ENCODE measurements at places on chromosomes 5 and 9.

- no peak for DNase-seq
These were observed 298.9 kb downstream of the ZSWIM6 start for GRCh38 chr5:61630908-61631307.

DNA sequence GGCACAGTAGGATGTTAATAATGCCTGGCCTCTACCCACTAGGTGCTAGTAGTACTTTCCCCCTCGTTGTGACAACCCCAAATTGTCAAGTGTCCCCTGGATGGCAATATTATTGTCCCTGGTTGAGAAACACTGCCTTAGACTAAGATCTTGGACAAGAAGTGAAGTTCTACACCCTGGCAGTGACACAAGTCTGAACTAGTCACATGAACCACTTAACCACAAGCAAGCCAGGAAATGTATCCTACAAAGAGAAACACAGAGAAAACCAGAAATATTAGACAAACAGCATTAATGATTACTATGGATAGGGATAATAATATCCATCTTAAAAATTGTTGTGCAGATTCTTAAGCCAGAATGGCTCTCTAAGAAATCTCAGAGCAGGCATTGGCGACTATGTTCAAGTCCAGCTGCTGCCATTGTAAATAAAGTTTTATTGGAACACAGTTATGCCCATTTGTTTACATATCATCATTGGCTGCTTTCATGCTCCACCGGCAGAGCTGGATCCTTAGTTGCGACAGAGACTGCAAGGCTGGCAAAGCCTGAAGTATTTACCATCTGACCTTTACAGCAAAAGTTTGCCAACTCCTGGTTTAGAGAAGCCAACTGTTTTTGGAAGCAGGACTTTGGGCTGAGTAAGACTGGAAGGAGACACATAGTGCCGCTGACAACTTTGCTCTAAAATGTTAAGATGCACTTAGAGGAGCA is 80.8 kb downstream of the NTRK2 start:
- DNase-seq, result no peak

DNA sequence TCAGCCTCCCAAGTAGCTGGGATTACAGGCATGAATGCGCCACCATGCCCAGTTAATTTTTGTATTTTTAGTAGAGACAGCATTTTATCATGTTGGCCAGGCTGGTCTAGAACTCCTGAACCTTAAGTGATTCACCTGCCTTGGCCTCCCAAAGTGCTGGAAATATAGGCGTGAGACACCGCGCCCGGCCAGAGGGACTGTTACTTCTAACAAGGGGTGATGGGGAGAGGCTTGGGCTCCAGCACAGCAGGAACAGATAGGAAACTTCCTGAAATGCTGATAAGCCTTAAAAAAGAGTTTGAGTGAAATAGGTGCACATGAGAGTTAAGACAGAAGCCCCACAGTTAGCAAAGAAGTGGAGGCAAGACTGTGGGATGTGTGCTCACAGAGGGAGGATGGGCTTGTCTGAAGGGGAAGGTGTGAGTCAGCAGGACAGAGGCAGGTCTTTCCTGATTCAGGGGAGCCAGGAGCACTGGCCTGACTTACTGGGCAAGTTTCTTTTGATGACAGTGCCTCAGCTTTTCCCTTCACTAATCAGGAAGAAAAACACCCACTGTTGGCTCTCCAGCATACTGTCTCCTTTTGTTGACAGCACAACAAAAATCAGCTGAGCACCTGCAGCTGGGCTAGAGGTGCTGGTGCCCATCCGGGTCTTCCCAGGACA is 68.4 kb downstream of the RAD23B start:
- DNase-seq, result no peak

GRCh38 chr5:89934069-89934468 is 475.5 kb downstream of the CETN3 start:
- DNase-seq, result no peak

DNA sequence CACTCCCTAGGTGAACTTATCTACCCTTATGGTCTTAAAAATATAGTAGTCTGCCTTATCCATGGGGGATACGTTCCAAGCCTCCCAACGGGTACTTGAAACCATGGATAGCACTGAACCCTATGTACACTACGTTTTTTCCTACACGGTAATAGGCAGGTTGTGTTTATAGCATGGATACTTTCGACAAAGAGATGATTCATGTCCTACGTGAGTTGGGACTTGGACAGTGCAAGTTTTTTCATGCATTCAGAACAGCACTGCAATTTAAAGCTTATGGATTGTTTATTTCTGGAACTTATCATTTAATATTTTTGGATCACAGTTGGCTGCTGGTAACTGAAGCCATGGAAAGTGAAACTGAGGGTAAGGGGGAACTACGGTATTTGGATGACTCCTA is 88.1 kb downstream of the CNTLN start:
- no peak for DNase-seq

GRCh38 chr5:62560786-62561185 is 17.8 kb upstream of the LRRC70 start:
- DNase-seq, result no peak

Measured in NCI-H526 (cell line).